ENCODE measurements at places on chromosomes 2 and 18.

GRCh38 chr2:51990684-51991083 is 958.8 kb upstream of the NRXN1 start:
- DNase-seq: no peak

GRCh38 chr2:176133389-176133788 is 3.9 kb downstream of the HOXD8 start:
- no peak for DNase-seq

DNA sequence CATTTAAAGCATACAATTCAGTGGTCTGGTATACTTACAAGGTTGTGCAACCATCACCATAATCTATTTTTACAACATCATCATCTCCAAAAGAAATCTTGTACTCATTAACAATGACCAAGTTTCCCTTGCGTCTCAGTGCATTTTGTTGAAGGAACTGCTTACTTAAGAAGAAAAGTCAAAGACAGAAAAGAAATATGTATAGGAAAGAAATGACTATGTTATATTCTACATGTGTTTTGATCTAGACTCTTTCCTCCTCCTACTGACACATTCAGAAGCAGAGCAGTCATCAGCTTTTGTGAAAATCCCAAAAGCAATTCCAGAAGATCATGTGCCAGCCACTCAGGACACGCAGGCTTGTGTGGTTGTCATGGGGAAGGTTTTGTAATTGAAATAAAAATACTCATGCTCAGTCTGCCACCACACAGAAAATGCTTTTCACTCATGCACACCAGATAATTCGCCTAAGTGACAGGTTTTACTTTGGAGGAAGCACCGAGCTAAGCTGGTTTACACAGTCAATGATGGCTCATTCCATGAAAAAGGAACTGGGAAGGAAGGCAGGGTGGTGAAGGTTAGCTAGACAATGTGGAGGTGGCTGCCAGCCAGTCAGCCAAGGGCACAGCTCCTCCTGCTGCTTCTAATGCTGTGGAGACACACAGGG is 158.5 kb upstream of the REV1 start:
- no peak for DNase-seq

GRCh38 chr2:85945586-85945985 is 56.8 kb upstream of the ST3GAL5 start:
- no peak for DNase-seq

DNA sequence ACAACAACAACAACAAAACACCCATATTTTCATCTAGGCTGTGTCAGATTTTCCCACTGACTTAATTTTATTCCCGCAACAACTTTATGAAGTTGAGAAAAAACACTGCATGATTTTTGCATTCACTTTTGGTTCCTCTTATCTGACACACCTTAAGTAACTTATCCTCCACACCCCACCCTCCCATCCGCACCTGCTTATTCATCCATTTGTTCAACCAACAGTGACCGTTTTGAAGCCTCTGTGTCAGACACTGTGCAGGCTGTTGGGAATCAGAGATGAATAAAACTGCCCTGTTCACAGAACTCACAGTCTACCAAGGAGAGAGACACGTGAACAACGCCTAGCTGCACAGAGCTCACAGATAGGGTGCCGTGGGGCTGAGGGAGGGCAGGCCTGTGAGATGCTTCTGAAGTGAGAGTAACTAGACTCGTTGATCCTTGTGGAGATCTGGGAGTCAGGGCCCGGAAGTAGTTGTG is 7.4 kb downstream of the CNNM4 start:
- no peak for DNase-seq

GRCh38 chr2:38892819-38893218 is 3.1 kb downstream of the ARHGEF33 start:
- no peak for DNase-seq

DNA sequence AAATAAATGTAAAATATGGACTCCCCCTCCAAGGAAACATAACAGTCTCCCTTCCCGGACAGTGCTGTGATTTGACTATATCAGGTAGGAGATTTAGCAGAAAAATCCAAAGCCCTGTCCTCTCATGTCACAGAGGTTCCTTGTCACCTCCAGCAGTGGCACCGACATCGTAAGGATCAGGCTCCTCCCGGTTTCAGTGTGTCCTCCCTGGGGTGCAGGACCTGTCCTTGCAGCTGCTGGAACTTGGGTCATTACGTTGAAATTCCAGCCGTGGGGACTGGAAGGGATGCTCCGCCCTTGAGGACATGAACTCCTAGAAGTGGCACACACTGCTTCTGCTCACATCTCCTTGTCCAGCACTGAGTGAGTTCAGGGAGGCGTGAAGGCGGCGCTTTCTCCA is 101.1 kb upstream of the ODC1 start:
- no peak for DNase-seq

DNA sequence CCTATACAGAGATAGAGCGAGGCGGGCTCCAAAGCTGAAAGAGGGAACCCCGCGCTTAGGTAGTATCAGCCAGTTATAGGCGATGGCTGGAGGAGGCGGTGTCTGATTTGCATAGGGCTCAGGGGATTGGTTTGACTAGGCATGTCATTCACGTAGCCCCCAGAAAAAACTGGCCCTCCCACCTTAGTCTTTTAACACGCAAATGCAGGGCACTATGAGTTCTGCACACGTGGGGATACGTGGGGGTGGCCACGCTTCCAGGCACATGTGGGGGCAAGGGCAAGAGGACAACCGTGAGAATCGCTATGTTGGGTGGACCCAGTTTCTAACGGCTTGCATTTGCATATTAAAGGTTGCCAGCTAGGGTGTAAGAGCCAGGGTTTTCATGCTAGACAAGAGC is 56.7 kb upstream of the MSTN start:
- no peak for DNase-seq

- DNase-seq: no peak
Measured at GRCh38 chr2:172829229-172829628, 93.6 kb downstream of the RAPGEF4 start.

- DNase-seq: peak; percentile 80
Measured at GRCh38 chr2:25215948-25216679, 47.7 kb upstream of the POMC start.

- no peak for DNase-seq
Measured at GRCh38 chr2:231554748-231555545, 24.7 kb upstream of the NMUR1 start.

- no peak for DNase-seq
Measured at GRCh38 chr18:66211749-66212148, 392.1 kb downstream of the CDH19 start.

Data from ascending aorta (tissue), 2 donors.